Naive thymus-derived CD8-positive, alpha-beta T cell (primary cell): ENCODE measurements at places on chromosomes 7 and 10. TPM values are rescaled to one million over a fixed set of nuclear protein-coding genes. Genes with fewer than 3 reads are reported as not detected.

DNA sequence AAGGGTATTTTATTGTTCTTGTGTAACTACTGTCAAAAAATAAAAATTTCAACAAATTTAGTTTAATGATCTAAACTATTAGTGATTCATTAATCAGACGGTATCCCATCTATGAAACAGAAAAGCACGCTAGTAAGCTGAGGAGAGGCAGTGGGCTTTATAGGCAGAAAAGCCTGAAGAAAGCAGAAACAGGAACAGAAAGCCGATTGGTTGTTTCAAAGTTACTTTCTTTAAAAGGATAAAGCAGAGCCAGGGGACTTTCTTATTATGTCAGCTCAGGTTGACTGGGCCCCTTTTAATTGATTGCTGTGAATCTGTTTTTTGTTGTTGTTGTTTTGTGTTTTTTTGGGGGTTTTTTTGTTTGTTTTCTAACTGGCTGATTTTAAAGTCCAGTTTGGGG, 105.5 kb downstream of the TES start:
- no peaks in the 10 kb centered on the region for H3K36me3 ChIP-seq
- no peak overlapping the region for H3K4me3 ChIP-seq
- H3K27ac ChIP-seq = no peak overlapping the region
- DNase-seq = no peak
- no peaks in the 10 kb centered on the region for H3K4me1 ChIP-seq

DNA sequence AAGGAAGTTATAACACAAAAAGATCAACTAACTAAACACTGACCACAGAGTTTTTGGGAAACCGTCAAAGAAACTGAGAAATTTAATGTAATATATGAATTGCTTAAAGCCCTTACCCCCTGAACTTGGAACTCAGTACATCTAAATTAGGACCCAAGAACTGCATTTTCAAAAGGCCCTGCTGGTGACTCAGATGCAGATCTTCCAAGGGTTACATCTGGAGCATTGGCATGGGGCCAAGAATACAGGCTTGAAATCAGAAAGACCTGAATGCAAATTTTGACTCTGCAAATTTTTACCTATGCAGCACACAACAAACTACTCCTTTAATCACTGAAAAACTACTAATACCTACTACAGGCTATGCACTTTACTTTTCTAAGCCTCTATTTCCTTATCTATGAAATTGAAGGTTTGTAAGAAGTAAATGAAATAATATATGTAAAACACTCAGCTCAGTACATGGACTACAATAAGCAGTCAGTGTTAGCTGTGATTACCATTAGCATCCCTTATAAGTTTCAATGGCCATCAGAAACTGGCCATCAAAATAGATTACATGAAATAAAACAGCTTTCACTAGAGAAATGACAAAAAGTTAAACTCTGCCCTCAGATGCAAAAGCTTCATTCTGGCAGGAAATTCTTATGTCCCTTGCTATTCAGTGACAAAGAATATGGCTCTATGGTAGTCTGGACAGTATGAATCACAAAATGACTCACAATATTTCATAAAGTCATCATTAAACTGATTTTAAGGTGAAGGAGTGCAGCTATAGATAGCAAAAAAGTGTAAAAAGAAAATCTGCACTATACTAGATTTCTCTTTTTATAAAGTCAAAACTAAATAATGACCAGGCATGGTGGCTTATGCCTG, 43.6 kb downstream of the NSUN6 start:
- H3K4me1 ChIP-seq = no peaks in the 10 kb centered on the region
- H3K27ac ChIP-seq = no peak overlapping the region
- peaks cover 11% of the 10 kb centered on the region for H3K36me3 ChIP-seq

DNA sequence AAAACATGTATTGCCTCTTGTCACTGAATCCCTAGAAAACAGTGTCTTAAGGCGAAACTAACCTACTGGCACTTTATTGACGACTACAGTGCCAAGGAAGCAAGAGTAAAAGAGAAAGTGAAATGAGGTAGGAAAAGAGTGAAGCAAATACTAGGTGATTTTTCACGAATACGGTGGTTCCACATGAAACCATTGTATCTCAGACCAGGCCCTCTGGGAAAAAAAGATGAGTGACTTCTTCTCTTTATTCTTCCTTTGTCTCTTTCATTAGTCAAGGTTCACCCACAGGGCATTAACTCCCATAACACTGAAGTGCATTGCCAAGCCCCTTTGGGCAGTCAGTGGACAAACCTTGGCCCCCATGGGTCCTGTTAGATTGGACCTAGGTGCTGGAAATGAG, 16.2 kb upstream of the MACC1 start:
- no peaks in the 10 kb centered on the region for H3K4me1 ChIP-seq
- no peak overlapping the region for H3K27ac ChIP-seq
- no peaks in the 10 kb centered on the region for H3K36me3 ChIP-seq
- no peaks in the 10 kb centered on the region for H3K27me3 ChIP-seq
- no peak for DNase-seq
- no peak overlapping the region for H3K4me3 ChIP-seq

DNA sequence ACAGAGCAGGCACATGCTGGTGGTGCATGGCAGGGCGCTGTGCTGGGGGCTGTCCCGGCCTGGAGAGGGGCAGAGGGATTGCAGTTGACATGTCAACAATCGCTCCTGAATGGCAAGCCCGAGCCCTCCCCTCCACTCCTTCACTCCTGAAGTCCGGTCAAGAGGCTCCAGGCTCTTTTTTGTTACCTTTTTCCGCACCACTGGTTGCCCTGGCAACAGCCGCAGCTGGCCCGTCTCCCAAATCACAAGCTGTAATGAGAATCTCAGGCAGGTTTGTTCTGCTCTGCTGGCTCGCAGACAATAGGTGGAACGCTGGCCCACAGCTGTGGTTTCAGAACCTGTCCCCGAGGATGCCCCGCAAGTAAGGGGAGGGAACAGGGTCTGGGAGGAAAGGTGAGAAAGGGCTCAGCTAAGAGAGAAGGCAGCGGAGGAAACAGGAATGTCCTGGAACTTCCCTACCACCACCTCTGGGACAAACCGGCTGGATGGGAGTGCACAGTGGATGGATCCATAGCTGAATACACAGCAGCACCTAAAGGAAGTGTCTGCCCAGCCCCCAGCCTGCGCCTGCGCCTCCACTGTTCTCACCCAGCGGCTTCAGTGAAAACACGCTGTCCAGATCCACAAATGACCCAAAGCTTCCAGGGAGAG, 58.9 kb downstream of the CALML3 start:
- H3K27ac ChIP-seq = no peak overlapping the region
- no peaks in the 10 kb centered on the region for H3K4me1 ChIP-seq
- no peak overlapping the region for H3K4me3 ChIP-seq
- H3K27me3 ChIP-seq = no peaks in the 10 kb centered on the region

KIAA1217 gene
- total RNA-seq = not detected

DNA sequence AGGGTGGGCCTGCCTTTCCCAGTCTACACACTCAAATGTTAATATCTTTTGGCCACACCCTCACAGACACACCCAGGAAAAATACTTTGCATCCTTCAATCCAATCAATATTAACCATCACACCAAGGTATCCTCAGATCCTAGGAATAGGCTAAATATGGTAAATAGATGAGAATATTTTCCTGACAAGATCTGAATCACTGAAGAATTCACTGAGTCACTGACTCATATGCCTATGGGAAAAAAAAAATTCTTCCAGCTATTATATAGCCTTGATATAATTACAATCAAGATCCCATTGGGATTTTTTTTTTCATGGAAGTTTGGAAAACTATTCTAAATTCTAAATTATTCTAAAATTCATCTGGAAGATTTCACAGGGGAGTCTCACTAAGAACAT, 65.8 kb downstream of the INHBA start:
- no peaks in the 10 kb centered on the region for H3K27me3 ChIP-seq
- H3K36me3 ChIP-seq = no peaks in the 10 kb centered on the region
- H3K27ac ChIP-seq = no peak overlapping the region
- DNase-seq = no peak
- H3K4me3 ChIP-seq = no peak overlapping the region

RAB11FIP2 gene
- total RNA-seq = 26.6 TPM

DNA sequence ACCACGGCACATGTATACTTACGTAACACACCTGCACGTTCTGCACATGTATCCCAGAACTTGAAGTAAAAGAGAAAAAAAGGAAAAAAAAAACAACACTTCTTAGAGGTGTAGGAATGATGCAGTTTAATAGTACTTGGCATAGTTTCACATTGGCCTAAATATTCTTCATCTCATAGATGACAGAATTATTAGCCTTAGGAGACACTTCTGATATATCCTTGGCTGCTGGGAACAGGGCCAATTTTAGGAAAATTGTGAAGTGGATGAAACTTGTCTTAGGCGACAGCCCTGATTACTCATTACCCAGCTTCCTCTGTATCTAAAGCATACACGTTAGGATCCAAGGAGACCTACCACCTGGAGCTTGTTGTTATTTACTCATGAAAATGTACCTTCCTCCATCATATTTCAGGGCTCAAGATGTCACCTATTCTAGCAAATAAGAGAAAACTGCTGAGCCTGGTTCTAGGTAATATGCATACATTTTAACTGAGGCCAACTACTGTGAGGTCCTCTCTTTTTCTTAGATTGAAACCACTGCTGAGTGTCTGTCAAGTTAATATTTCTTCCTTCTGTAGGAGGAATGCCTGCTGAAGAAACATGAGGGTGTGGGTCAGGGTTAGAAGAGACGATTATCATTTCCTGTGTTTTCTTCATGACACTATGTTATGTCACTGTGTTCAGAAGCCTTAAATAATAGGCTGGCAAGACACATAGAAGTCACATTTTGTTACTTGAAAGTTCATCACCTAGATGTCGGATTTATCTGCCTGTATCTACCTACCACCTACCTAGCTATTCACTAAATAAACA, 44.3 kb downstream of the CPED1 start:
- no peak overlapping the region for H3K27ac ChIP-seq
- no peak for DNase-seq
- peaks cover 1% of the 10 kb centered on the region for H3K27me3 ChIP-seq
- no peak overlapping the region for H3K4me3 ChIP-seq

DNA sequence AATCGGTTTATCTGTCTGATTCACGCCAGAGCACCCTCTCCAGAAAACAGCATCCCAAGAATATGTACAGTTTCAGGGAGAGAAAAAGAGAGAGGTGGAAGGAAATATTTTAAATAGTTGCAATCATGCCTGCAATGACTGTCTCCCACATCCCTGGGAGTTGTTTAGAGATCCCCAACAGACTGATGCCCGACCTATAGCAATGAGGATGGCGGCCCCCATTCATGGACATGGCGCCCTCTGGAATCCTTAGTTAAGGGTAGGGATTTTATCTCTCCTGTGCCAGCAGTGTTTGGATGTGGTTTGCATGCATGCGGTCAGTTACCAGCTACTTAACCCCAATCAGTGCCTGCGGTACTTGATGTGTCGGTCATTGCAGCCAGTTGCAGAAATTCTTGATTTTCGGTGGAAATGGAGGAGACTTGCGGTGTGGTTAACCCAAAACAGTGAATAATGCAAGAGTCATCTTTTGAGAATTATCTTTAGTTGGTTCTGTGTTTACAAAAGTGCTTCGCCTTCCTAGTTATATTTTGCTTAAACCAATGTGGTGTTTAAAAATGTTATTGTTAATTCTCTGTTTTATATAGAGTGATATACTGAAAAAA, 186.0 kb upstream of the TCF7L2 start:
- no peak for DNase-seq
- no peaks in the 10 kb centered on the region for H3K27me3 ChIP-seq
- H3K4me1 ChIP-seq = no peaks in the 10 kb centered on the region
- H3K36me3 ChIP-seq = peaks cover 14% of the 10 kb centered on the region
- H3K4me3 ChIP-seq = no peak overlapping the region

DNA sequence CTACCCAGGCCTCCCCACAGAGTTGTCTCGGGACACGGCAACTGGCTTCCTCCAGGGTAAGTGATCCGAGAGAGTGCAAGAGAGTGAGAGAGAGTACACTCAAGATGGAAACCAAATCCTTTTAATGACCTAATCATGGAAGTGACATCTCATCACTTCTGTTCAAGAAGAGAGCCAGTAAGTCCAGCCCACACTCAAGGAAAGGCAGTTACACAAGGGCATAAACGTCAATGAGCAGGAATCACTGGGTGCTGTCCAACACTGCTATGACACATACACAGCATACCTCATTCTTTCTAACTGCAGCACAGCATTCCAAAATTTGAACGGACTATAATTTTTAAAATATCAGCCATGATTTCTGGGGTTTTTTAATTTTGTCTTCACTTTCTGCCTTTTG, 29.3 kb upstream of the OSBPL3 start:
- no peak overlapping the region for H3K4me3 ChIP-seq
- H3K36me3 ChIP-seq = no peaks in the 10 kb centered on the region
- no peak overlapping the region for H3K27ac ChIP-seq
- H3K27me3 ChIP-seq = peaks cover 1% of the 10 kb centered on the region
- H3K4me1 ChIP-seq = no peaks in the 10 kb centered on the region
